ENCODE measurements at places on chromosomes 2 and 18.

GRCh38 chr2:159462201-159462785 lies 154.1 kb downstream of the BAZ2B start:
- no peak for DNase-seq

- DNase-seq, result no peak
Measured at GRCh38 chr2:132671151-132671835, 1.3 kb upstream of the LYPD1 start.

DNA sequence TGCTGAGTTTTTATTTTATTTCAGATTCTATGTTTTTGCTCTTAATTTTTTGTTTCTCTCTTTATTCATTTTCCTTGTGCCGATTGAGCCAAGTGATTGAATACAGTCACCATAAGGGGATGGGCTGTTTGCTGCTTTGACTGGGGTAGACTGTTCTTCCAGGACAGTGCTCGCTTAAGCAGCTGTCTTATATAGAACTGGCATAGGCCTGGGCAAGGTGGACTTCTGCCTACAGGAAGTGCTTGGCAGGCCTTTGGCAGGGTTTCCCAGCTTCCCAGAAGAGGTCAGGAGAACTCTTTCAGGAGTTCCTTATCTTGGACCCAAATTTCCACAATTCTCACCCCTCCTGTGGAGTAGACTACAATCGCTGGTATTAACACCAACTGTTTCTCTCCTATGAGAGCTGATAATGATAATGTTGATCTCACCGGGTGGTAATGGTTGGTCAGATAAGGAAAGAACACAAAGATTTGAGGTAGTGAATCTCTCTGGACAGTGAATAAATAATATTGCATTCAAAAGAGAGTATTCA lies 207.5 kb upstream of the ST6GAL2 start:
- no peak for DNase-seq

GRCh38 chr18:12658426-12659138 lies 675 bp upstream of the SPIRE1 start:
- peak; percentile 14 for DNase-seq

DNA sequence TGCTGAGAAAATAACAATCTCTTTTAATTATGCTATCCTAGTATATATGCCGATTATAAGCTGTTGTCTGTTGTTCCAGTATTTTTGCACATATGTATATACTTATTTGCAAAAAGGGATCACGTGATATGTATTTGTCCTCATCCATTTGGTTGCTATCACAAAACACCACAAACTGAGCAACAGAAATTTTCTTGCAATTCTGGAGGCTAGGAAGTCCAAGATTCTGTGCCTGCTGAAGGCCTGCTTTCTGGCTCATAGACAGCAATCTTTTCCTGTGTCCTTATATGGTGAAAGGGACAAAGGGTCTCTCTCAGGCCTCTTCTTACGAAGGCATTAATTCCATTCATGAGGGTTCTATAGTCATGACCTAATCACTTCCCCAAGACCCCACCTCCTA lies 186.5 kb downstream of the LPIN1 start:
- no peak for DNase-seq

DNA sequence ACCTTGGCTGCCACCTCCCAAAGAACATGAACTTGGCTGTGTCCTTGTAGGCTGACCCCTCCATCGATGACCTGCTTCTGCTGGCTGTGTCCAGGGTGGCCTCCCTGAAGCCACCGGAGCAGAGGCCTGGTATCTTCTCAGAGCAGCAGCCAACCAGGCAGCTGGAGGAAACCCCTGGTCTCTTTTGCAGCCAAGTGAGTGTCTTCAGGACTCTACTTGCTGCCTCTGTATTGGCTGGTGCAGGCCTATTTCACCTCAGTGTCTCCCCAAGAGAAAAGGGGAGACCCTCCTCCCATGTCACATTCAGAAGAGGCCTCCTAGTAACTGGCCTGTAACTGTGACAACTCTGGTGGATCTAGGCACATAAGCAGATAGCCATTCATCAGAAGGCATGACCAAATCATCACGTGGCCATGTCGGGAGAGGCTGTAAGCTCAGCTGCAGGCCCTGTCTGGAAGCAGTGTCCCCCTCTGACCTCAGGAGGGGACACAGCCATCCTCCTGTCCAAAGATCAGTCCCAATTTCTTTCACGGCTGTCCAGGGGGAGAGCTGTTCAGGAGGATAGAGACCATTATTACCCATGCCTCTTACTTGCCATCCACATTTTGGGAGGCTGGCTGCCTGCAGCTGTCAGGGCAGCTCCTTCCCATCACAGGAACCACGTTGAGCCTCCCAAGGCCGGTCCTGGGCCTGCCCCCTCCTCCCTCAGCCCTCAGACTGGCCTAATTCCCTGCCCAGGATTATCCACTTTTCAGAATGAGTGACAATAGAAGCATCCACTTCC lies 20.9 kb upstream of the ROCK2 start:
- DNase-seq, result no peak

DNA sequence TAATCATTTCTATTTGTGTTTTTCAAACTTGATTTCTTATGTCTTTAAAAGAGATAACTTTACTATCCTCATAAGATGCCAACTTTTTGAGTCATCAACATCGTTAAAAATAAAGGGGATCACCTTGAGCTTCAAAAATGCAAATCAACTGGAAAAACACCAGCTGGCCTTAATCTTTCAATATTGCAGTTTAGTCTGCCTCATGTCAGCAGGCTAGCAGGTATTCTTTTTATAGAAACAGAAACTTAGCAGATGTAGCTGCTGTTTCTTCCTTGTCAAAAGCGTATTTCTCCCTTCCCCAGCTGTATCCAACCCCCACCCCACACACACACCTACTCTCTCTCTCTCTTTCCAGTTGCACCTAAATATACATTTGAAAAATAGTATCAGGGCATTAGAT lies 154.1 kb upstream of the ZNF804A start:
- no peak for DNase-seq

DNA sequence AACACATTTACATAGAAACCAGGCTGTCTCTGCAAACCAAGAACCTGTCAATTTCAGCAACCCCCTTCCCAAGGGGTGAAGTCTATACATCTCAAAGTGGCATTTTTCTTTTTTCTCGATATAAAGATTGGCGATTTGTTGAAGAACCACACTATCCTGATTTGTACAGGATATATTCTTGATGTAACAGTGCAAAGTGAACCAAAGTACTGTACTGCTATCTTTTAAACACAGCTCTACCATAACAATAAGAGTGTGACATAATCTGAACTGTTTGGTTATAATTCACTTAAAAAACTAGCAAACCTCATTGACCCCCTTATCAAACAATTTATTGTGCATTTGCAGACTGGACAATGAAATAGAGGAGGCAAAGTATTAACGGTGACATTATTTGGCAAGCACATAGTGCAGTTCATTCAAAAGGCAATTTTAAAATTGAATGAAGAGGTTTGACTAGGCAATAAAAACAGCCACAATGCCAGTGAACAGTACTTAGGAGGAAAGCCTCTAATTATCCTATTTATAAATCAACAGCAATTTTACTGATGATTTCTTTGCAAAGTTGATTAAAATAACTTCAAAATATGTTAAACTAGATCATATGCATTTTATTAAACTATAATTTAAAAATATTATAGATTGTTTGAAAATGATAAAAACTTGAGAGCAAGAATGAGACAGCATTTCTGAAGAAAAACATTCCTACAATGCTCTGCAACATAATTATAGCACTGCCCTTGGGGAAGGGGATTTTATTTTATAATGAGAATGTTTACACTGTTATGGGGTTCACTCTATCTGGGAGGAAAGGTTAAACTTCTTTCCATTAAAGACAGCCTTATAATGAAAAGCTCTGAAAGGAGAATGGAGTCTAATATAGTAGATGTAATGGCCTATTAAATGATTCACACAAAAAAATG lies 440.9 kb downstream of the ZEB2 start:
- no peak for DNase-seq

DNA sequence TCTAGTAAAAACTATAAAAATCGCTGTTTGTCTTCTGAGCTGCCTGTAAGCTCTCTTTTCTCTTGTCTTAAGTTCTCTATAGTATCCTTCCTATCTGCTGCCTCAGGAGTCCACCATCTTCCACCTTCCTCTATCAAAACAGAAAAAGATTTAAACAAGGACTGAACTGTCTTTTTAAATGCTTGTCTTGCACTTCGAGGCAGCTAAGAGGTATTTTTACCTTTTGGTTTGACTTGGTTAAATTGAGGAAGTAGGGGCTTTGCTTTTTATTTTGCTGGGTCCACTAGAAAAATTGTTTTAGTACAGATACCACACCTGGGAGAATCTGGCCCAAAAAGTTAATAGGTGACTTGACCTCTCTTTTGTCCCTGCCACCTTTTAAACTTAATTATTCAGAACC lies 12.2 kb downstream of the SESTD1 start:
- DNase-seq, result no peak

DNA sequence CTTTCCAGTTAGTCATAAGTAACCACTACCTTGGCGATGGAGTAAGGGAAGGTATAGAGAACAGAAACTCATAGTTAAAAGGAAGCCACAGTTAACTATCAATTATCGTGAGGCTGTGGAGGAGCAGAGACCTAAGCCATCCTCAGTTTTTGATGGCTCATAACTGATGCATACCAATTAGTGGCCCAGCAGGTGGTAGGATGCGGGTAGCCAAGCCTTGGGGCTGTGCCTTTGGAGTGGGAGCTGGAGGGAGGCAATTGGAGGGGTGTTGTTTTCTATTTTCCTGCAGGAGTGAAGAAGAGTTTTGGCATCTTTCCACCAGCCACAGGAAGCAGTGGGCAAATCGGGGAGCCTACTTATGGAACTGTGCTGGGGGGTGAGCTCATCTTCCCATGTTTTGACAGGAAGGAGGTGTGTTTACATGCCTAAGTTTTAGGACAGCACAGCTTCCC lies 194.8 kb downstream of the TPGS2 start:
- no peak for DNase-seq

DNA sequence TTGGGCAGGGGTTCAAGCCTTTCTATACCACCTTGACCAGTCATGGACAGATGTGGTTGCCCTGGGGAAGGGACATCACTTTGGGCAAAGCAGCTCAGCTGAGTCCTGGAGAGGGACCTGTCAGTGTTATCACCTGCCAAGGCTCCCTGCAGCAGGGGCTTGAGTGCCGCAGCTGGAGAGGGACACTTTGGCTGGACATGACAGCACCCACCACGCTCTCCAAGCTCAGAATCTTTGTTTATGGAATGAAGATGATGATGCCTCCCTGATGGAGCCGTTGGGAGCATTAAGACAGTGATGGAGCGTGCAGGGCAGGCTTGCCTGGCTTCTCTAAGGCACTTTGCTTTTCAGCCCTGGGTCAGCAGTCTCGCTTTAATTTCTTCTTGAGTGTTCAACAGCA lies 4.3 kb upstream of the TFCP2L1 start:
- no peak for DNase-seq

All from CD4-positive, alpha-beta T cell treated with Interleukin-1 beta for 1 hour (primary cell).